ENCODE measurements at places on chromosomes 12 and 14.

- DNase-seq: no peak
Observed at GRCh38 chr14:55927028-55927427, 191.2 kb upstream of the PELI2 start.

- DNase-seq: no peak
Observed at GRCh38 chr14:92903359-92903758, 19.6 kb upstream of the CHGA start.

- DNase-seq: no peak
Observed at GRCh38 chr12:11563785-11564739, 85.4 kb upstream of the ETV6 start.

GRCh38 chr12:848173-848865 is 95.9 kb downstream of the WNK1 start:
- DNase-seq: no peak

Measured in H7 (cell line).